ENCODE measurements at places on chromosomes 12 and 14.

- DNase-seq: no peak
Measured at GRCh38 chr14:97380539-97380941, 583.4 kb downstream of the VRK1 start.

DNA sequence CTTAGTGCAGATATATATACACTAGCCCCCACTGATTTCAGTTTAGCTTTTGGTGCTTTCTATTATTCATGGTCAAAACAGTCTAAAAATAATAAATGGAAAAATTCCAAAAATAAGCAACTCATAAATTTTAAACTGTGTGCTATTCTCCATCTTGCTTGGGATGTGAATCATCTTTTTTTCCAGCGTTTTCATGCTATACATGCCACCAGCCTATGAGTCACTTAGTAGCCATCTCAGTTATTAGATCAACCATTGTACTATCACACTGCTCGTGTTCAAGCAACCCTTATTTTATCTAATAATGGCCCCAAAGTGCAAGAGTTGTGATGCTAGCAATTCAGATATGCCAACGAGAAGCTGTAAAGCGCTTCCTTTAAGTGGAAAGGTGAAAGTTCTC, 73.9 kb upstream of the KRR1 start:
- no peak for DNase-seq

DNA sequence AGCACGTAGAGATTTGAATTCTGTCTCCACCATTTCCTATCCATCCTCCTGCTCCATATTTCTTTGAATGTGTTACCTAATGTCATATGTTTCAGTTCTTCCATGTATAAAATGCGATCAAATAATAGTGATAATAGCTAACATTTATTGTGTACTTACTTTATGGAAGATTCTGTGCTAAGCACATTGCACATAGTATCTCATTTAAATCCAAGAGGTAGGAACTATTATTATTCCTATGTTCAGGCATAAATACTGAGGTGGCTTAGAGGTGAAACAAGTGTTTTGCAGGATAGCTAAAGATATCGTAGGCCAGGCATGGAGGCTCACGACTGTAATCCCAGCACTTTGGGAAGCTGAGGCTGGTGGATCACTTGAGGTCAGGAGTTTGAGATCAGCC, 17.5 kb upstream of the AICDA start:
- no peak for DNase-seq

- no peak for DNase-seq
Measured at GRCh38 chr14:64422005-64422404, 33.9 kb downstream of the MTHFD1 start.

GRCh38 chr14:55832122-55832911, 252.3 kb downstream of the KTN1 start:
- DNase-seq: no peak

DNA sequence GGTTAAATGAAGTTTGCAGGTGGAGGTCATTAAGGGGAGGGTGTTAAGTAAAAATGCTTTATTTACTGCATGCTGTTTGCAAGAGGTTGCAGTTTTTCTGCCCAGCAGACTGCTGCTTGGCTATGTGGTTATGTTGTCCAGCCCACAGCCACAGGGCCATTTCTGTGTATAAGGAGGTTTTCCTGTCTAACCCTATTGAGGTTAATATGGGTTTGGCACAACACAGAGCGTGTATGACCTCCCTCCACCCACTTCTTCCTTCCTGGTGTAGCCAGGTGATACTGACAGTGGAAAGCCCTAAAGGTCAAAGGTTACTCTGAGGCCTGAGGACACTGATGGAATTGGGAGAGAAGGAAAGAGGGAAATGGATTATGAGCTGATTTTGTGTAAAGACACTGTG, 253.7 kb upstream of the PWP1 start:
- no peak for DNase-seq

- DNase-seq: no peak
Measured at GRCh38 chr12:101909646-101910045, 32.3 kb downstream of the DRAM1 start.

- no peak for DNase-seq
Measured at GRCh38 chr12:124680863-124681778, 113.7 kb upstream of the NCOR2 start.

DNA sequence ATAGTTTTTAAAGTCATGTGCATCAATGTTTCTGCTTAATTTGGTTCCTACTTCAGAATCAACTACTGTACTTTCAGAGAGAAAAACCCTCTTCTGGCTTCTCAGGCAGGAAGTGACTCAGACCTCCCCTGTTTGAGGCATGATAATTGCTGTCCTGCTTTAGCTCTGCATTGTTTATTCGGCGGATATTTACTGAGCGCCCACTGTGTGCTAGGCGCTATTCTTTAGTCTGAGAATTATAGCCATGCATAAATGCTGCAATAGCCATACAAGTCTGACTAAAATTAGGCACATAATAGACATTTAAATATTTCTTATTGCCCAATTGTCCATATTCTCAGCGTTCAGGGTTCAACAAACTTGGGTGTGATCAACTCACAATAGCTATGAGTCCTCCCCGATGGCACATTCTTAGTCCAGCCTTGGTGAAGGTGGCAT, 6.1 kb upstream of the AMIGO2 start:
- DNase-seq: no peak

GRCh38 chr12:108630481-108631207, 3.0 kb downstream of the SELPLG start:
- DNase-seq: no peak

DNA sequence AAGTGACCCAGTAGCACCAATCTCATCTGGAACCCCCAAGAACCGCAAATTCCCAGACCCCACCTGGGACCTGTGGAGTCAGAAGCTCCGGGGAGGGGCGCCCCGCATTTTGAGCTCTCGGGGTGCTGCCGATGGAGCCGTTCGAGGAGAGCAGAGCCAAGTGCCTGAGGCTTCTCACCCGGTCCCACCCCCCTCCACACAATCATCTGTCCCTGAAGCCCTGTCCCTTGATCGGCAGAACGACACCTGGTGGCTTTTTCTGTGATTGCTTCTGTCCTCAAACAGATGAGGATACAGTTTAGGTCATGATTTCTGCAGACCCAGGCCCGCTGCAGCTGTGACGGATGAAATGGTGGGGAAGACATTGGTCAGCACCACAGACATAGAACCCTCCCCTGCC, 74.7 kb downstream of the NOC4L start:
- peak; percentile 53 for DNase-seq

DNA sequence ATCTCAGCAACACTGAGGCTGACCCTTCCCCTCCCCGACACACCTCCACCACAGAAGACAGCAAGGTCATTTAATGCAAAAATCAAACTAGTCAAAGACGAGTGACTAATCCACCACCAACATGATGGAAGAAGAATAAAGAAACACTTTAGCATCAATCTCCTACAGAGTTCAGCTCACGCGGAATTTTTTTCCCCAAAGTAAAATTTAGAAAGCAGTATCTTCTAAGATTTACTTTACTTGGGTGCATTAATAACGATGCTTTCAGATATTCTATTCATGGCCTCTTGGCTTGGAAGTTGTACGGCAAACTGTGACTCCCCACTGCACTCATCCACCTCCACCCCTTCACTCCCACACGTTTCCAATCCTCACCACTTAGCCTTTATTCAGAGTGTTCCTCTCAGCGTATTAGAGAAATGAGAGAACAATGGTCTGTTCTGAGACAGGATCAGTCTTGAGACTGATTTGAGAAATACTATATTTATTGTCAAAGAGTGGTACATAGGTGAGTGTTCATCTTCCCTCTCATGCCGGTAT, 1.9 kb downstream of the EGLN3 start:
- no peak for DNase-seq

DNA sequence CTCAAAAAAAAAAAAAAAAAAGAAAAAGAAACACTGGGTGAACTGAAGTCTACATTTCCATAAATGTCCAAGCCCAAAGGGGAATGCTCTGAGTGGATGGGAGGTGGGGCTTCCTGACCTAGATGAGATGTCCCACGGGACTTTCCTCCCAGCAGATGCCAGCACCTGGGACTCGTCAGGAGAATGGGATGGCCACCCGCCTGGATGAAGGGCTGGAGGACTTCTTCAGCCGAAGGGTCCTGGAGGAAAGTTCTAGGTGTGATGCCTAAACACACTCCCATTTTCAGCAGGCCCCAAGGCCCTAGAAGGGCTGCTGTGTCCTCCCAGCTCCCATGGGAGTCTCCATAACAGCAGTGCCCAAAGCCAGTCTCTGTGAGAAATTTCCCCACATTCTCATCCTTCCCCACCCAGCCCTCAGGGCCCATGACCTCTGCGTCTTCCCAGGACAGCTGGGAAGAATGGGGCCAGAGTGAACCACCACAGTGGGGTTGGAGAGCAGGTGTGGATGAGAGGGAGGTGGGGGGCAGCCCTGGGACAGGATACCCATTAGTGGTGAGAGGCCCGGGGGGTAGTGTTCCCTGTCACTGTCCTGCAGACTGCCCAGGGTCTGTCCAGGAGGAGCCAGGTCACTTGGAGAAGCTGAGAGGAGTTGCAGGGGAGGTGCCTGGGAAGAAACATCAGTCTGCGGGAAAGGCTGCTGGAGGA, 7.1 kb upstream of the CPNE6 start:
- peak; percentile 17 for DNase-seq

DNA sequence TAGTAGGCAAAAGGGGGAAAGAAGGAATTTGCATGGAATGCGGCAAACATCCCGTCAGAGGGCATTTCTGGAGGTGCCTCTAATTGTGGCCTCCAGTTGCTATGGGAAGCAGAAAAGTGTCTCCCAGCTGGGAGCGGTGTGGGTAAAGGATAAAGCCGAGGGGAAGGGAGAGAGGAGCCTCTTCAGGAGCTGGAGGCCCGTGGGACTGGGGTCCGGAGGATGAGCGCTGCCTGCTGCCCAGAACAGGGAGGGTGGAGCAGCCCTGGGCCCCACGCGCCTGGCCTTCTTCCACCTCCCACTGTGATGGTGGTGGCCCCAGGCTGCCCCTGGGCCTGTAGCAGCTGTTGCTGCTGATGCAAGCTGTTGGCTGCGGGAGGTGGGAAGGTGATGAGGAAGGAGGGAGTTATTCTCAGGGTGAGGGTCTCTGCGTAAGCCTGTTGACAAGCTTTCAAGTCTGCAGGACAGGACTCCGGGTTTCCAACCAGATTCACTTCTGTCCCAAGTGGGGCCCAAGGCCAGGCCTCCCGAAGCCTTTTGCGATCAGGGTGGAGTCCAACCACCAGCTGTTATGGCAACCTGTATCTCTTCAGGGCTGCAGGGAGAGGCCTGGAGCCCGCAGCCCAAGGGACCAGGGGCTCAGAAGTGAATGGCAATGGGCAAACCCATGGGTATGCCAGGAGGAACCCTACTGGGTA, 19.1 kb upstream of the PGF start:
- DNase-seq: no peak

DNA sequence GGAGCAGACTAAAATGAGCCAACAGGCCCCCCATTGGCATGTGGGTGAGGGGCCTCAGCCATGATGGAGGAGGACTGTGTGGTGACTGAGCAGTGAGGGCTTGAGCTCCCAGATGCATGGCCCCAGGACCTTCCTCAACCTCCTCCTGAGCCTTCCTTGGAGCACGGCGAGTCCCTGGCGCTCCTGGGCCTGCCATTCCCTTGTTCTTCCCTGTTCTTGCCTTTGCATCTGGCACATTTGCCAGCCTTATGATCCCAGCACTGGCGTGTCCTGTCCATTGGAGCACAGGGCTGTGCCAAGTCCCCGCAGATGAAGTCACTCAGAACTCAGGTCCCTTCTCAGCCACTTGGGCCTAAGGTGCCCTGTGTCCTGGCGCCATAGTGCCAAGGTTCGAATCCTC, 40.3 kb upstream of the MEG3 start:
- DNase-seq: no peak

GRCh38 chr14:56374421-56374820, 205.2 kb upstream of the TMEM260 start:
- DNase-seq: no peak

DNA sequence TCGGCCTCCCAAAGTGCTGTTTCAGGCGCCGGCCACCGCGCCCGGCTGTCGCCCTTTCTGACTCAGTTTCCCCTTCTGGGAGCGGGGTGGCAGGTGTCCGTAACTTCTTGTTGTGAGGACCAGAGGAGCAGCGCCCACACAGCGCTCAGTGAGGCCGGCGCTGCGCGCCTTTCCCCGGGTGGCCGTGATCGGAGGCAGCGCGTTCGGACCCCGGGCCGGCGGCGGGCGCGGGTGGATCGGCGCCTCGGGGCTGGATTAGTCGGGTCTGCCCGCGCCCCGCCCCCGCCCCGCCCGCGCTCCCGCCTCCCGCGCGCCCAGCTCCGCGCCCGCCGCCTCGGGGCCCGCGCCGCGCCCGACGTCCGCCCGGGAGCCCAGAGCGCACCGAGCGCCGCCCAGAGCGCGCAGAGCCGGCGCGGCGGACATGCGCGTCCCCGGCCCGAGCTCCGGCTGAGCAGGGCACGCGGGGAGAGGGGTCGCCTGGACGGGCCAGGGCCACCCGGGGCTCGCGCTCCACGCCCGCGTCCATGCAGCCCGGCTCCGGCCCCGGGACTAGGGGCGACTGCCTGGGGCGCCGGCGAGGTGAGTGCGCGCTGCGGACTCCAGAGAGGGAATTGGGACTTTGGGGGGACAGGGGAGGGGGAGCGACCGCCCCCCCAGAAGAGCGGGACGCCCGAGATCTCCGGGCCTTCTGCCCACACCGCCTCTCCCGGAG, 50.6 kb downstream of the LRCOL1 start:
- peak; percentile 93 for DNase-seq

DNA sequence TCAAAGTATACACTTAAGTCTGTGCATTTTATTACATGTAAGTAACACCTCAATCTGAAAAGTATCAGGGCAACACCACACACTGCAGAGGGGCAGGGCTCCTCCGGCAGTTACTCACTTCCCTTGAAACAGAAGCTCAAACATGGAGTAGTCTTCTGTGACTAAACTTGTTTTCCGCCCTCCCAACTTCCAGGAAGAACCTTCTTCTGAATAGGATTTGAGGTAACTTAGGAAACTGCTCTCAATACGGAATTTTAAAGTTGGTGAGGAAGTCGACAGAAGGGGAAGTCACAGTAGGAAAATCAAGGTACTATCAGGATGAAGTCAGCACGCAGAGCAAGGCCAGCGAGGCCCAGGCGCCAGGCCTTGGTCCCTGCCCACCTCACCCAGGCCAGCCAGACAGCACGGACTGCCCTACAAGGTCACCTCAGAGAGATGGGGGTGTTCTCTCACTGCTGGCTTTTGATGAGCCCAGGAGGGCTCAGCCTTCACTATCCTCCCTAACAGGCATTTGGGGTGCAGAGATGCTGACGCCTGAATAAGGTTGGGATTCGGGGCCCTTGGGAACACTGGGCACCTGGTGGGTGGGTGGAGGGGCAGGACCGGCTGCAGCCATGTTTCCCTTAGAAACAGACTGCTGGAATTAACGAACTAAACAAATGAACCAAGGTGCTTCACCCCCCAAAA, 5.8 kb downstream of the ANKRD9 start:
- no peak for DNase-seq

GRCh38 chr14:67583711-67584644, 16.1 kb downstream of the PIGH start:
- no peak for DNase-seq

GRCh38 chr14:105084741-105085571, 19.7 kb upstream of the GPR132 start:
- no peak for DNase-seq

GRCh38 chr12:22355011-22355580, 20.6 kb upstream of the ST8SIA1 start:
- no peak for DNase-seq

GRCh38 chr12:104535369-104535768, 78.6 kb downstream of the CHST11 start:
- no peak for DNase-seq

Measured in D721Med (cell line).